ENCODE measurements at places on chromosomes 12 and 14. TPM values are rescaled to one million over a fixed set of nuclear protein-coding genes. Genes with fewer than 3 reads are reported as not detected.

DNA sequence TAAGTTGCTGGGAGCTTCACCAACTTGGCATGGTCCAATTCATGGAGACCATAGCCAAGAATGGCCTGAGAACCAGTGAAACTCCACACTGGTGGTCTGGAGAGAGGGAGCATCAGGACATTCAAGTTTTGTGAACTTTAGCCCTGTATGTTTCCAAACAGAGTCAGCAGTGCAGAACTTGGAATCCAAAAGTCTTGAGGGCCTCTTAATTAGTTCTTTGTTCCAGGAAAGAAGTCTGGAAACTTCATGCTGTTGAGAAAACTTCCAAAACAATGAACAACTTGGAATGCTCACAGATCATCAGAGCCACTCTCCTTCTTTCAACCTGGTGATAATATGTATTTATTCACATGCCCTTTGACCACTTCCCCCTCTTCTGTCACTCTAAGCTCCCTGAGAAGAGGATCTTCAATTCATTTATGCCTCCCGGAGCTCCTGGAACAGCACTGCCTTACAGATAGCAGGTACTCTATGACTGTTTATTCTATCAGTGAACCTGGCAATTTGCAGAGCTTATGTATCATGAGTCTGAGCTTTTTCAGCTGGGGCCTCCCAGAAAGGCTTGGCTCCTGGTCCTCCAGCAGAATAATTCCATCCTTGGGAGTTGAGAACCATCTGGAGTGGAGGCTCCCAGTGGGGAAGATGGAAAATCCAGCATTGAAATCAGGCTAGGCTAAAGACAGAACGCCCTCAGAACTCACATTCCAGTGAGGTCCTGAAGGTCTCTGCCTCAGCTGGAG is 191.4 kb downstream of the KTN1 start:
- no peaks in the 10 kb centered on the region for H3K27me3 ChIP-seq
- no peak for DNase-seq
- no peak overlapping the region for H3K27ac ChIP-seq
- H3K4me3 ChIP-seq = no peak overlapping the region
- H3K36me3 ChIP-seq = no peaks in the 10 kb centered on the region

DNA sequence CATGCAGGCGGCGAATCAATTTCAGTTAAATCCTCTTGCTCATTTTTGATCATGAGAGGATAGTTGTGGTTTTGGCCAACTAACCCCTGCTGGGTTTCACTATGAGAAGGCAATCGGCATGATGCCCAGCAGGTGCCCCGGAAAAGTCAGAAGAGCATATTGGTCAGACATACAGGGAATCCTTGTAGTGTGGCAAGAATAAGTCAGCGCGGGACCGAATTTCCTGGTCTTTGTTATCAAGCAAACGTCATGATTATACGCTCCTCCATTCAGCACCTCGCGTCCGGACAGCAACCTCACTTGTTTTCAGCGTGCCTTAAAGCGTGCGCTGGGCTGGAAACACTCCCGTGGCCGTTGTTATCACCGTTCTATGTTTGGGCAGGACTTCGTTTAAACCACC is 1.8 kb downstream of the TBC1D30 start:
- DNase-seq = peak; percentile 71
- no peaks in the 10 kb centered on the region for H3K36me3 ChIP-seq
- no peak overlapping the region for H3K4me3 ChIP-seq
- H3K27ac ChIP-seq = no peak overlapping the region
- no peaks in the 10 kb centered on the region for H3K4me1 ChIP-seq

GRCh38 chr14:49634547-49635334 is at the start of gene DNAAF2:
TSS of gene DNAAF2 (minus strand) at chr14:49635244. CDS start at chr14:49635149, 95 bp downstream.
- DNase-seq = peak; percentile 87
- no peaks in the 10 kb centered on the region for H3K27me3 ChIP-seq
- peaks cover 5% of the 10 kb centered on the region for H3K4me1 ChIP-seq

DNA sequence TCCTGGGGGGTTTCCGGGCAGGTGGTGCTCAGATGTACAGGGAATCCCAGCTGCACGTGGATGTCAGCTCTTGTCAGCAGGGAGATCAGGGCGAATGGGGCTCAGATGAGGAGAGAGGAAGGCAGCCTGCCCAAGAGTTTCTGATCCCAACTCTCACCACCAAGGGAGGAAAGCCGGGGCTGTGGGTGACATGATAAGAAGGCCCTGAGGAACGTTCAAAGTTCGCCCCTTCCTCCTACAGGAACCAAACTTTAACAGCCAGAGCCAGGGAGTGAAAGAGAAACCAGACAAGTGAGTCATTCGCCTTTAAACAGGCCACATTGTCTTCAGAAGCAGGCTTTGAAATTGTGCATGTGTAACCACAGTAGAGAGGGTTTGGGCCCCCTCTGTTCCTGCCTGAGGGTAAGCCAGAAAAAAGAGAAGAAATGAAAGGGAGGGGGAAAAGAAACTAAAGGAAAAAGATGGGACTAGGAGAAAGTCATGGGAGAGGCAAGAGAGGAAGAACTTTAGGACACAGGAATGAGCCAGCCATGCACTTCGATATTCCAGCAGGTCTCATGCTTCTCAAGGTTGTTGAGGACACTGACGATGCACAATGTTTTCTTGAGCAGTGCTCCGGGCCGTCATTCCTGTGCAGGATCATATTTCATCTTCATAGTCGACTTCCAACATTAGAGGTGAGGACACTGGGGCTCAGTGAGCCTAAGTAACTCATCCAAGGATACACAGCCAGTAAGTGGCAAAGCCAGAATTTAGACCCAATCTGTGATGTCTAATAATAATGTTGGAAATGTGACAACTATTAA is 691.4 kb upstream of the TBX3 start:
- H3K4me3 ChIP-seq = no peak overlapping the region
- no peaks in the 10 kb centered on the region for H3K4me1 ChIP-seq
- no peak for DNase-seq
- H3K27me3 ChIP-seq = no peaks in the 10 kb centered on the region
- H3K36me3 ChIP-seq = no peaks in the 10 kb centered on the region
- H3K27ac ChIP-seq = no peak overlapping the region

DNA sequence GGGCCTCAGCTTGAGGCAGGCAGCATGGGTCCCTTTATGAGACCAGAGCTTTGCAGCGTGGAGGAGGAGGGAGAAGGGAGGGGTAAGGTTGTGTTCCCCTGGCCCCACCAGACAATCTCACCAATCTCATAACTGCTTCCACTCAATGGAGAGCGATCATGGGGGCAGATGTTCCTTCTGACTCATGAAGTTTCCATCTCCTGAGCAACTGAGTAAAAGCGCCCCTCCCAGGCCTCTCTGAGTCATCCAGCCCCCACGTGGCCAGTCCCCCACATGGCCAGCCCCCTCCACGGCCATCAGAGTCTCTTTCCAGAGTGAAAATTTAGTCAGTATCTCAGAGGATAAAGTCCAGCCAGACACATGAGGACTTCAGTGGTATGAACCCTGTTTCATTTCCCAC is 39.2 kb upstream of the PLXNC1 start:
- no peak overlapping the region for H3K4me3 ChIP-seq
- no peak overlapping the region for H3K27ac ChIP-seq
- no peak for DNase-seq
- no peaks in the 10 kb centered on the region for H3K36me3 ChIP-seq
- no peaks in the 10 kb centered on the region for H3K4me1 ChIP-seq

DNA sequence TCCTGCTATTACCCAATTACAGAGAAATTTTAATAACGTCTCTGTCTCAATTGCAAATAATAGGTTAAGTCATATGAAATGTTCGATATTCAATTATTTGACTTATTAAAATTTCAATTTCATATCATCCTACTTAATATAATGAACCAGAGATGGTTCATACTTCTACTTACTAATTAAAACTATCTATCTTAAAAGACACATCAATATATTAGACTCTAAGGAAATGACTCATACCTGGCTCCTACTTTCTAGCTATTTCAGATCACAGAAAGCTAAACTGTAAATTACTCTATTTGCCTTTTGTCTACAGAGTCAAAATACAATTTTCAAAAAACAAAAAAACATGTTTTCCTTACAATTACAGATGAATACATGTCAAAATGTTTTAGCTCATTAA is 99.6 kb downstream of the CAPZA3 start:
- no peaks in the 10 kb centered on the region for H3K36me3 ChIP-seq
- no peak overlapping the region for H3K4me3 ChIP-seq
- no peak for DNase-seq
- no peak overlapping the region for H3K27ac ChIP-seq
- no peaks in the 10 kb centered on the region for H3K27me3 ChIP-seq
- H3K4me1 ChIP-seq = no peaks in the 10 kb centered on the region

DNA sequence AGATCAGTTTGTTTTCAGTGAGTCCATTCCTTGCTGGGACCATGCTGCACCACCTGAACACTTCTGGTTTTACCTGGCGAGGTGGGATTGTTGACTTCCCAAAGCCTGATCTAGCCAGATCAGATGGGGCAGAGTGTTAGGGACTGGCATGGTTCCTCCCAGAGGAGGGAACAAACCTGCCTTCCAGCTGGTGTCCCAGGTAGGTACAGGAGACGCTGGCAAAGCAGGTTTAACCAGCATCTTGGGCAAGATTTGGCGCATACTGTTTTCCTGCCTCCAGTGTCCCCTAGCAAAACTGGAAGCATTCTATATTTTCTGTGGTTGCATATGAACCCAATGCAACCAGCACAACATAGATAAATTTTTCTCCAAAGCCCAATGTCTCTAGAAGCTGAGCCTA is 14.6 kb upstream of the FOS start:
- no peak for DNase-seq
- H3K4me3 ChIP-seq = no peak overlapping the region
- H3K36me3 ChIP-seq = no peaks in the 10 kb centered on the region

DNA sequence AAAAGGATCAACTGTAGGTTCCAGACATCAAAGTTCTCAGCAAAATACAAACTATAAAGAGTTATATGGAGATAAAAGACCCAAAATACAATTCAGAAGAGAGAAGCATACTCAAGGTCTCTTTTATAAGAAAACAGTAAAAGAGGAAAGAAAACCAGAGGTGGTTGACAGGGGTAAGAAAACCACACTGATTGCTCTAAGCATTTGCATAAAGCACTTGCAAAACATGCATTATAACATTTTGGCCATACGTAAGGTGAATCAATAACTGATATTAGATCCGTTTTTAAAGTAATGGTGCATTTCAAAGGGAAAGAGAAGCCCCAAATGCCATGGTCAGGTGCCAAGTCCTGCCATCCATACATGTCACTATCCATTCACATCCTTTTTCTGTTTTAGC is 5.9 kb downstream of the DDHD1 start:
- H3K4me1 ChIP-seq = peaks cover 2% of the 10 kb centered on the region
- DNase-seq = no peak
- H3K36me3 ChIP-seq = no peaks in the 10 kb centered on the region
- H3K27ac ChIP-seq = no peak overlapping the region
- H3K27me3 ChIP-seq = no peaks in the 10 kb centered on the region
- no peak overlapping the region for H3K4me3 ChIP-seq

Gene TCL1A
- not detected for polyA plus RNA-seq

Data from aorta (tissue), 5 donors.